Fibroblast of villous mesenchyme (primary cell): ENCODE measurements at places on chromosomes 5 and 9. TPM values are rescaled to one million over a fixed set of nuclear protein-coding genes. Genes with fewer than 3 reads are reported as not detected.

GRCh38 chr5:52693280-52693679 lies 94.4 kb upstream of the ITGA1 start:
- DNase-seq, result peak; percentile 57

DNA sequence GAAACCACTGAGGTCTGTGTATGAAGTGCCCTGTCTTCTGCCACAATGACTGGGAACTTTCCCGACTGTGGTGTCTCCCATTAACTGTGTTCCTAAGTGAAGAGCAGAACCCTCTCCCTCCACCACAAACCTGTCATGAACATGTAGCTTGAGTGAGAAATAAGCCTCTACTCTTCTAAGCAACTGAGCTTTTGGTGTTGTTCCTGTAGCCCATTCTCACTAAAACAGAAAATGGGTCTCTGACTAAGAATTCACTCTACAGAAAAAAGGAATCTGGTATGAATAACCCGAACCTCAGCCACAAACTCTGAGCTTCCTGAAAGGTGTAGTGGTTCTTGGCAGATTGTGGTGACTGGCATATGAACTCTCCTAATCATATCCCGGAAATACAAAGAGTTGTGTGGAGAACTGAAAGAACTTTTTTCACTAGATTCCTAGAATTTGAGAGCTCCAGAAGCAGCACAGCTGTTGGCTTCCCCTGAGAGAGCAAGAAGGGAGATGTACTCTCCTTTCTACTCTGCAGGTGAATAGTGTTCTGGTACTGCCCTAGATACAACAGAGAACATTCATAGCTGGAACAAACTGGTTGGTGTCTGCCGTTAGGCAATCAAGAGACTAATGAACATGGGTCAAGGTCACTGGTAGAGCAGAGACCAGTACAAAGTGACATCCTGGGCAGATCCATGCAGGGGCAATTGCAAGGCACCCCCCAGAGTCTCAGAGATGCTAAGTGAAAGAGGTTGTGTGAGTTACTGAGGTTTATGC lies 283.8 kb downstream of the PDE4D start:
- no peak for DNase-seq

DNA sequence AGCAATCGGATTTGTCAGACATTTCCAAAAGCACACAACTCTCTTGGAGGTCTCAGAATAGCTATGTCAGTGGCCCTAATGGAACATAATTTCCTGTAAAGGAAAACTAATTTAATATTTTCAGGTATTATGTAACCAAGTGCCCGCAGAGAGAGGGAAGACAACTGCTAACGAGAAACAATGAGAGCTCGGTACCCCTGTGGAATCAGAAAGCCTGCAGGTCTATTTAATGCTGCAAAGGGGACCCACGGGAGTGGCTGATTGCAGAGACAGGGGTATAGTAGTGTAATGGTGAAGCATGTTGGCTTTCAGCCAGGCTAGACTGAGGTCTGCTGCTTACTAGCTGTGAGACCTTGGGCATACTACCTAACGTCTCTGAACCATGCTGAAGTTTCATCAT lies 508.1 kb upstream of the BRINP1 start:
- no peak for DNase-seq

DNA sequence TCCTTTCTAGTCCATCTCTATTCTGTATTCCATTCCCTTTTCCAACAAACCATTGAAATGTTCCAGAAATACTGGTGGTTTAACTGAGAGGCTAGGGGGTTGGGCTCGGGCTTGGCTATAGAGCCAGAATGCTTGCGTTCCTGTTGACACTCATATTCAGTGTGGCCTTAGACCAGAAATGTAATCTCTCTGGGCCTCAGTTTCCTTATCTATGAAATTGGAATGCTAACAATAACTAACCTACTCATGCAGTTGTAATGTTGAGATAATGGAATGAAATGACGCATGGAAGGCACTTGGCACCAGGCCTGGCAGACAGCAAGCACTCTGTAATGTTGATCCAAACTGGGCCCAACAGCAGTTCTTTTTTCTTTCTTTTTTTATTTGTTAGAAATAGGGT lies 26.8 kb downstream of the JADE2 start:
- DNase-seq, result peak; percentile 95

- no peak for DNase-seq
Measured at GRCh38 chr5:91591076-91591475, 208.0 kb upstream of the ARRDC3 start.

- no peak for DNase-seq
Measured at GRCh38 chr5:75475364-75475763, 36.1 kb downstream of the CERT1 start.

GRCh38 chr5:110371725-110372041 lies 354.8 kb downstream of the TMEM232 start:
- DNase-seq, result no peak

GRCh38 chr5:96285823-96286222 lies 147.2 kb downstream of the PCSK1 start:
- no peak for DNase-seq

DNA sequence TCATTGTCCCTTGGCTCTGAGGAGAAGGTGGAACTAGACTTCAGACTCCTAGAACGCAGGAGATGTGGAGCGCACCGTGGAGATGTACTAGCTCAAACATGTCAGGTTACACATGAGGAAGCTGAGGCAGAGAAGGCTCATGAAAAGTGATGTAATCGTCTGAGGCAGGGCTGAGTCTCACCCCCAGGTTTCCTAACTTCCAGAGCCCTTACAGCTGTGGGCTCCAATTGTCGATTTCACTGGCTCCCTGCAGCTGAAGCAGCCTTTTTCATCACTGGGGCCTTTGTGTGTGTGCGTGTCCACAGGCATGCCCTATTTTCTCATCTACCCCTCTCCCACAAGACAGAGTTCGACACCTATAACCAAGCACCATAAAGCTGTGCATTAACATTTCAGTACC lies 370.6 kb downstream of the NTRK2 start:
- no peak for DNase-seq

The HTR1A gene
- not detected in 2 replicates for total RNA-seq

The HEXB gene
- 162 and 187 TPM in 2 replicates for total RNA-seq

The MTRR gene
- total RNA-seq, result 33.2 and 41.5 TPM in 2 replicates

DNA sequence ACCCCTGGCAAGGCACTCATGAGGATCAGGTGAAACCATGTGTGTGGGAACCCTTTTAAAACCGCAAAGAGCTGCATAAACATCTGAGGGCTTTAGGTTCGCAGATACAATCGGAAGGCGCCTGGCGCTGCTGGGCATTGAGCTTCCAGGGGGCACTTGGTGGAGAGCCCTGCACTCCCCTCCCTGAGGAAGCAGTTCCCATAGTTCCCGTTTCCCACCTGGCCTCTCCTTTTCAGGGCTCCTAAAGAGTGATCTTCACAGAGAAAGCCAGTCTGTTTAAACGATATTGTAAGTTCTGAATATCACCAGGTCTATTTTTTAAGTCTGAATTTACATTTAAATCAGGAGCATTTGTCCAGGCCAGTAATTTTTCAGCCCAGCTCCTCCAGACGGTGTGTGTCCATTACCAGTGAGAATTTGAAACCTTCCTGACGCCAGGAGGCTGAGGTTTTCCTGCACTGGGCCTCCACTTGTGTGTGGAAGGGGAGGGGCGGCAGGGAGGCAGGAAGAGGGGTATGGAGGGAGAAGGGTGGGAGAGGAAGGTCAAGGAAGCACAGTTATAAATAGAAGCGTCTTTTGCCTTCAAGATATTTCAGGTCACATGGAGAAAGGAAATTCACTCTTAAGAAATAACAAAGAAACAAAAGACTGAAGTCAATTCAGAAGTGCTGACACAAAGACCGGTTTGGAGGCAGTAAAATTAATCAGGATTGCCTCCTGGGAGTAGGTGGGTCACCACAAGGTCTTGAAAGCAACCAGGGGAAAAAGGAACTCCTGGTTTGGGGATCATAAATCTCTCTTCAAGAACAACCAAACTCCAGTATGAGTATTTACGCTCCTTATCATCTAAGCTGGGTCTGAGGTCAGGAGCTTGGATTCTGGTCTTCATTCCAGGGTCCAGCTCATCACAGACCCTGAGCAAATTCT lies 14.3 kb upstream of the MGAT1 start:
- DNase-seq, result peak; percentile 69

DNA sequence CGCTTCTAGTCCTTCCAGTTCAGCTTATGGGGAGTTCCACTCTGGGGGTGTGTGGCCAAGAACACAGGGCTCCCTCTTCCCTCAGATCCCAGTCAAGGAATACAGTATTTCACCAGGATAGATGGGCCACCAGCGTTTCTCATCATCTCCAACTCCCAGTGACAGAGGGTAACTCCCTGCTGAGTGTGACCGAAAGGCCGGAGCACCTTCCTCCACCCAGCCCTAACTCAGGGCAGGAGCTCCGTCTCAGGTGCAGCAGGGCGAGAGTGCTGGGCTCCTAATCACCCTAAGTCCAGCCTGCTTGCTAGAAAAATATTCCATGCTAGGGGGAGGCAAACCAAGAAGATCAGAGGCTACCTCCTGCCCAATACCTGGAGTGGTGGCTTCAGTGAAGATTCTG lies 102.6 kb downstream of the ADAMTS2 start:
- no peak for DNase-seq

The GABBR2 gene
- under 0.01 TPM in 1 of 2 replicates, not detected in the other for total RNA-seq

The LCP2 gene
- total RNA-seq, result not detected in 2 replicates

DNA sequence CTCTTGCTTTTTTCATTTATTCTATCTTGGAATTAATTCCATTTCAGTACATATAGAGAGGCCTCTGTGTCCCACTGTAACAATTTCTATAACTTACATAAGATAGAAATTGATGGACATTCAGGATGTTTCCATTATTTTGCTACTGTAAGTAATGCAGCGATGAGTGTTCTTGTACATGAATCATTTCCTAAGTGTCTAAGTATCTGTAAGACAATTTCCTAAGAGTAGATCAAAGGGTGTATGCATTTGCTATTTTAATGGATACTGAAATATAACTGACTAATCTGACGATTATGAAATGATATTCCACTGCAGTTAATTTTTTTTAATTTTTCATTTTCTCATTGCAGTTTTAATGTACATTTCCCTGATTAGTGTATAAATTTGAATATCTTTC lies 23.0 kb upstream of the RBM22 start:
- DNase-seq, result no peak

- DNase-seq, result peak; percentile 73
Measured at GRCh38 chr5:52838326-52839015, 50.8 kb downstream of the ITGA1 start.

- no peak for DNase-seq
Measured at GRCh38 chr5:163506095-163506457, 657 bp downstream of the MAT2B start.

DNA sequence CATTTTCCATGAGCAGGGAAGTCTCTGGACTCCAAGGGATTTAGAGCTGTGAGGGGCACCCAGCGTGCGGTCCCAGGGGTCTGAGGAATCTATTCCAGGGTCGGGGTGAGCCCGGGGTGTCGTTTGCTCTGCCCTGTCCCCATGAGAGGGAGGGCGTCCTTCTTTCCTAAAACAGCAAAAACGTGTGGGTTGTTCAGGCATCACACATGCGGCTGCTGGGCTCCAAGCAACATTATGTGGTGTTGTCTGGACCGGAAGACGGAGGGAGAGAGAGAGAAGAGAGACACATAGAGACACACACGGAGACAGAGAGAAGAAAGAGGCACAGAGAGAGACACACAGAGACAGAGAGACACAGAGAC lies 42.7 kb upstream of the COL5A1 start:
- no peak for DNase-seq

- DNase-seq, result peak; percentile 35
Measured at GRCh38 chr5:103283120-103283519, 24.6 kb downstream of the MACIR start.
